ENCODE measurements at places on chromosomes 4 and X.
A peak's percentile ranks its signal among the peaks of the same experiment; 100 is the strongest.

DNA sequence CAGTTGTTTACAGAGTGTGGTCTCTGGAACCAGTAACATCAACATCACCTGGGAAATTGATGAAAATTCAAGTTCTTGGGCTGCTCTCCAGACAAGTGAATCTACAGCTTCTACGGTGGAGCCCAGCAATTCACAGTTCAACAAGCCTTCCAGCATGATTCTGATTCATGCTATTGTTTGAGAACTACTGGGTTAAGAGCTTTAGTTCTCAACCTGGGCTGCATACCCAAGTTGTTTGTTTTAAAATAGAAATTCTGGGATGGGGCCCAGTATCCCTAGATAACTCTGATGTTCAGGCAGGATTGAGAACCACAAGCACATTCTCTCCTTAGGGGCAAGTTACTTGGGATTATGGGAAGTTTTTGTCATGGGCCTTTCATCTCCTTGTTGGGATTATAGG, 37.9 kb upstream of the PGK1 start:
- no peak for DNase-seq

DNA sequence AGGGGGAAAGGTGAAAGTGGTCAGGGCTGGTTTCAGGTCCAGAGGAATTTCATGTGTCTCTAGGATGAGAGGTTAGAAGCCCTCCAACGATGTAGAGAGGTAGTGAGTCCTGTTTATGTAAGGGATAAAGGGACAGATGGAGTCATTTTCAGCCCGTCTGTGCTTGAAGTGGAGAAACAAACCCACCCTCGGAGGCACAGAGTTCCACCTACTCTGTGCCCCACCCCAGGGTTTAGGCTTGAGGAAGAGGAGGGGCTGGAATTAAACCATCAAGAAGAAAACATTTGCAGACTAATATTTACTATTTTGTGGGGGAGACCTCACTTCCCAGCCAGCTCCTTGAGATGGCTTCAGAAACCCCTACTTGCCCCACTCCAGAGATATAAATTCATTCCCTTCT, 868 bp upstream of the GNL3L start:
- DNase-seq = no peak

DNA sequence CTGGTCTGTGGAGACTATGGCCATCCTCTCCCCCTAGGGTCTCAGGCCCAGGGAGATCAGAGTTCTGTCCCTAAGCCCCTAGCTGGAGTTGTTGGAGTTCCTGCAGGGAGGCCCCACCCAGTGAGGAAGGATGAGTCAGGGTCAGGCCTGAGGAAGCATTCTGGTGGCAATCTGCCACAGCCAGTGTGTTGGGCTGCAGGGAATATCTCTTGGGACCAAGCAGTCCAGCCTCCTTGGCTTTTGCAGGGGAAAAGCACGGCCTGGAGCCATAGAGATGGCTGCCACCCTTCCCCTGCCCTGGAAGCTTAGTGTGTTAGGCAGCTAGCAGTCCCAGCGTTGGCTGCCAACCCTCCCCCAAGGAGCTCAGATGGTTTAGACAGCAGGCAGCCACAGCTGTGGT, 202.4 kb downstream of the RTL9 start:
- no peak for DNase-seq

- DNase-seq = no peak
Measured at GRCh38 chrX:10656214-10656613, 35.8 kb upstream of the MID1 start.

DNA sequence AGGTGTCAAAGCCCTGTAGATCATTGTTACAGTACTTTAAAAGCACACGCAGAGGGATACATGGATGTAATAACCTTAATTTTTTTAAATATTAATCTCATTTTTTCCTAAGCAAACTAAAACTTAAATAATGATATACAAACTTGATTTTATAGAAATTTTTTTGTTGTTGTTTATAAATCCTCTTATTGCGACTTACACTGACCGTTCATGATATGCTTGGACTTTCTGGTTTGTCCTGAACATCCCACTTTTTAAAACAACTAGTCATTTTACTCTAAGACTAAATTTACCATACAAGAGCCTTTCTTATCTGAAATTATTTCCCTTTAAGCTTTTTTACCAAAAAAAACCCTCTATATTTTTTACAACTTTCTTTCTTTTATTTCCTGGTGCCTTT, 2106.0 kb downstream of the PCDH7 start:
- no peak for DNase-seq

GRCh38 chrX:119238557-119238956, 2.5 kb downstream of the PGRMC1 start:
- DNase-seq = no peak

GRCh38 chr4:101315786-101316185, 31.5 kb downstream of the PPP3CA start:
- no peak for DNase-seq

DNA sequence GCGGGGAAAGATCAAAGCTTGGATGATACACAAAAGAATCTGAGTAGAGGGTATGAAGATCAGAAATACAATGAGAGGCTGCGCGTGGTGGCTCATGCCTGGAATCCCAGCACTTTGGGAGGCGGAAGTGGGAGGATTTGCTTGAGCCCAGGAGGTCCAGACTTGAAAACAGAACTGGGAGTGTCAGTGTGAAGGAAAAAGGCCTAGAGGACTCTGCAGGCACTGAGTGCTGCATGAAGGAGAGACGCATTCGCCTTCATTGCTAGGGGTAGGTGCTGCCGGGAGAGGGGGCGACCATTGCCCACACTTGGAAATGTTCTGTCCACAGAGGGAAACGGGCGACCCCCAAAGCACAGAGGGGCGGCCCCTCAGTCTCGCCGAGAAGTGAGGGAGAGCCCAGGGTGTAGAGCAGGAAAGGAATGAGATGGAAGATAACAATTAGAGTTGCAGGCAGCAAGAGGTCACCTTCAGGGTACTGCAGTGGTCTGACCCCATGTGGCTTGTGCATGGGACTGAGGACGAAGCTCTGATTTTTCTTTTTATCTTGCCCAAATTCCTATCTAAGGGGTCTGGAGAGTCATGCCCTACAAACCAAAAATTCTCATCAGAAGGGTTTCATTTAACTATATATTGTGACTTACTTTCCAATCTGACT, 31.8 kb upstream of the ARSD start:
- DNase-seq = no peak

- DNase-seq = no peak
Measured at GRCh38 chr4:3320361-3321023, 27.7 kb downstream of the RGS12 start.

DNA sequence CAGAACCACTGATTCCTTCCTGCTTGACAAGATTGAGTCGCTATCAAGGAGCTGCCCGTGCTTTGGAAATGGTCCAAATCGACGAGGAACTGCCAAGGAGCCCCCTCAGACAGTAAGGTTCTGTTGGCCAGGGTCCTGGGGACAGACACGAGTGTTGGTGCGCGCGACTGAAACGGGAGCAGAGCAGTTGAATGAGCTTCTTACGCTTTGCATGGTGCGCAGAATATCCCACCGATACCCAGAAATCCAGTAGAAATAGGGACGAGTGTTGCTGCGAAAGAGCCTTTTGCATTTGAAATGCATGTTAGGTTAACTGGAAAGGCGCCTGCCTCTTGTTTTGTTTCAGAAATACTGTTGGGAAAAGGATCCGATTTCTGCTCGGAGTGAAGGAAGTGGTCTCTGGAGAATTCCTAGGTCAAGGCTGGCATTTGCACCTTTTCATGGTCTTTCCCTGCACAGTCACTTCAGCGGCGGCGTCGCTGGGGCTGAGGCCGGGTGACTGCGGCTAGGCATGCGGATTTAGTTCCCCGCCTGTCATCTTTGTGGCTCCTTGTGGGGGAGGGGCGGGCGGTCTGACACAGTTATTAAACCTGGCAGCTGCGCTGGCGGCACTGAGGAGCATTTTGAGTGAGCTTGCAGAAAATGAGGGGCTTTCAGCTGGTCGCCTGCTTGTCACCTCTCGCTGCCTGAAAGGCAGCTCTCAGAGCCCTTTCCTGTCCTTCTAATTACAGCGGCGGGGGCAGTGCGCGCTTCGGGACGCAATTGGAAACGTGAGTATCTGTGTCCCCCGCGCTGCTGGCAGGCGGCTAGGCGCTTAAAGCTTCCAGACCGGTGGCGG, 51.5 kb upstream of the TRIM2 start:
- no peak for DNase-seq

- DNase-seq = no peak
Measured at GRCh38 chr4:54440394-54441136, 211.5 kb downstream of the PDGFRA start.

GRCh38 chr4:64564126-64564525, 154.9 kb upstream of the TECRL start:
- DNase-seq = no peak

GRCh38 chr4:88063634-88064296, 56.3 kb downstream of the PKD2 start:
- no peak for DNase-seq

DNA sequence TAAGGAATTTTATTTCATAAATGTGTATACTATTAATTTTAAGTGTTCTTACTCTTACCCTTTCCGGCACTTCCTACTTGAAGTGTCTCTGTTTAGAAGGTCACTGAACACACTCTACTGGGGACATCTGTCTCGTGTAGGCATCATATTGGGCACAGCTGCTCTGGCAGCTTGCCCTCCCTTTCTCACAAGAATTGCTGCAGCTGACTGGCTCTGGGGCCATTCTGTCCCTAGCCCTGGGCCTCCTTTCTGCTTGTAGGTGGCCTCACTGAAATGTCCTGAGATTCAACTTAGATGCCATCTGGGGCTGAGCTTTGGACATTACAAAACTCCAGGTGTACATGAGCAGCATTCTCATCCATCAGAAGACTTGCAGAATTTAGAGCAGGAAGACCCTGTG, 49.6 kb downstream of the SMAD1 start:
- DNase-seq = no peak

DNA sequence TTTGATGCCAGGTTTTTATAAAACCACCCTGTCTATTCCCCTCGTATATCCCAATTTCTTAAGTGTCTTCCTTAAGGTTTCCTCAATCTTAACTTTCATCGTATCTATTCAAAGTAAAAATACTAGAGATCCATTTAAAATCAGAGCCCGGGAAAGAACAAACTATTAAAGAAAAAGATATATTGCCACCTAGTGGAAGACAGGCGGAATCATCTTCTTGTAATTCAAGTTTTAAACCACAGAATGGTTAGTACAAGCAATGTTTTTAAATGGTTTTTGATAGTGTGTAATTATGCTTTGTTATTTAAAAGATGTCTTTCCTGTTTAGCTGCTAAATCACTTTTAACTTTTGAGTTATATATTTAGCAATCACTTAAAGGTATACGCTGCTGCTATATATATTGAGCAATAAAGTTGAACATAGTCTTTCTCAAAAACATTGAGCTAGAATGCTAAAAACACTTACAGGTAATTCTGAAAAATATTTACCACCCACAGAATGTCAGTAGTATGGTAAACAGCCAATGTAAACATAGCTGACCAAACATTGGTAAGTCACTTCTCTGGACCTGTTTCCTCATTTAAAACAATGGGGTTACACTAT, 18.2 kb downstream of the PRDM8 start:
- DNase-seq = no peak

DNA sequence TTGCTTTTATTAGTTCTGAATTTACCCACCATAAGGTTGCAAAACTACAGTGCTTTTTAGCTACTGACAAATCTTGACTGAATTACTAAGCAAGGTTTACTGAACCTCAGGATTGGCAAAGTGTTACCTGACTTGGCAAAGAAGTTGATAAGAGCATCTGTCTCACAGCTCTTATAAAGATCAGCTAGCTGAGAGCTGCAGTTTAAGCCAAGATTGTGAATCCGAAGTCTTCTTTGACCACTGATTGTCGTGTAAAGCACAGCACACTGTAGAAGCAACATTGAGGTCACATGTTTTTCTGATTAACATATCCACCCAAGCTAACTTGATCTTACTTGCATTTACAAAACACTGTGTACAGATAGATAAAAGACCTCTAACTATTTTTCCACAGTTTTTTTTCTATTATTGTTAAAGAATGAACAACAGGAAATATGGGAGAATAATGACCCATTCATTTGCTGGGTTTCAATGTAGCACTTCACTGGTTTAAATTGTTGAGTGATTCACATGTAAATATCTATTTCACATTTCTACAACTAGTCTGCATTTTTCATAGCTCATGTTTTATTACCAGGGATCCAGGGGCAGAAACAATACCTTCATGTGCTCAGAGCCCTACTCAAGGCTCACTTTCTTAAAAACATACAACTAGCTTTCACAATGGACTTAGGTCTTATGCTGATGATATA, 54.0 kb downstream of the METTL14 start:
- DNase-seq = no peak

GRCh38 chrX:118495958-118496762, 545 bp downstream of the DOCK11 start:
- peak; percentile 43 for DNase-seq

DNA sequence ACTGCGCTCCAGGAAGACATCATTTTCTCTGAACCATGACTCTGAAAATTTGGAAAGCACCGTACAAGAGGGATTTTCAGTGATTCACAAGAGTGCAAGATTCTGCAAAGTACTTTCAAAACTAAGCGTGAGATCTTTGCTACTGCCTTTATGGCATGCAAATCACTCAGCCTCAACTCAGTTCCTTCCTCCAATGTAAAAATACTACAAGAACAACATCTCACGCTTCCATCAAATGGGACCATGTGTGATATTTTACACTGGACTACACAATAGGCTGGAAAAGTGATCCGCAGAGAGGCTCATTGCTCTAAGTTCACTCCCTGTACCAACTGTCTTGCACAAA, 674 bp upstream of the IL15 start:
- DNase-seq = no peak

DNA sequence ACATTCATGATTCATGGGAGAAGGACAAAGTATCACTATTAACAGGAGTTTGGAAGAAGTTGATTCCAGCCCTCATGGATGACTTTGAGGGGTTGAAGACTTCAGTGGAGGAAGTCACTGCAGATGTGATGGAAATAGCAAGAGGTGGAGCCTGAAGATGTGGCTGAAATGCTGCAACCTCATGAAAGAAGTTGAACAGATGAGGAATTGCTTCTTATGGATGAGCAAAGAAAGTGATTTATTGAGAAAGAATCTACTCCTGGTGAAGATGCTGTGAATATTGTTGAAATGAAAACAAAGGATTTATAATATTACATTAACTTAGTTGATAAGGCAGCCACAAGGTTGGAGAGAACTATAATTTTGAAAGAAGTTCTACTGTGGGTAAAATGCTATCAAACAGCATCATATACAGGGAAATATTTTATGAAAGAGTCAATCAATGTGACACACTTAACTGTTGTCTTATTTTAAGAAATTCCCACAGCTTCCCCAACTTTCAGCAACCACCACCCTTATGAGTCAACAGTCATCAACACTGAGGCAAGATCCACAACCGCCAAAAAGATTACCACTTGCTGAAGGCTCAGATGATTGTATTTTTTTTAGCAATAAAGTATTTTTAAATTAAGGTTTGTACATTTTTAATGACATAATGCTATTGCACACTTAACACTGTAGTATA, 302.6 kb downstream of the CBLL2 start:
- DNase-seq = no peak

Data from stimulated activated CD8-positive, alpha-beta memory T cell treated with anti-CD3 and anti-CD28 coated beads, Interleukin-7, amount 100 ng/mL, for 1 hour (primary cell).